ENCODE measurements at places on chromosomes 5 and 9. TPM values are rescaled to one million over a fixed set of nuclear protein-coding genes. Genes with fewer than 3 reads are reported as not detected.

SLC1A3 gene
- 64.7 TPM for total RNA-seq

DNA sequence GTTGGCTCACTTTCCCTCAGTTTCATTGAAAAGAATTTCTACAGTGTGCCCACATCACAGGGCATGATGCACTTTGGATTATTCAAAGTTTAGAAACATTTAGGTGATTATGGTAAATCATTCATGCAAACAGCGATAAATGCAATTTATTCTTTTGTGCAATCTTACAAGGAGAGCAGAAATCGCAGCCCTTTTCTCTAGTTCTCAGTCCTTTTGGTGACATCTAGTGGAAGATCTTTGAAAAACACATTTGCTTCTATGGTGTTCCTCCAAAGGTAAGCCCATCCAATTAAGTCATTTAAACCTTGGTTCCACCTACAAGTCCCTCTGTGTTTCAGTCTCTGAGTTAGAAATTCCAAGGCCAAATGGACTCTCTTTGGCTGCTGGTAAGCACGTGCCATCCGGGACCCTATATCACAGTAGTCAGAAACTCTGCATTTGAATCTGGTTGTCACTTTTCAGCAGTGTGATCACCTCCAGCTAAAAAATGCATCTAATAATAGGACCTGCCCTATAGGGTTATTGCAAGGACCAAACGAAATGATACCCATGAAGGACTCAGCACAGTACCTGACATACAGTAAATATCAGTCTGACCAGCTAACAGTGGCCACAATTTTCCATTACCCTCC, 66.4 kb downstream of the MACROH2A1 start:
- DNase-seq, result no peak

- no peak for DNase-seq
Observed at GRCh38 chr5:179755022-179755421, 22.4 kb downstream of the MAML1 start.

TAF11L12 gene
- total RNA-seq, result not detected

DNA sequence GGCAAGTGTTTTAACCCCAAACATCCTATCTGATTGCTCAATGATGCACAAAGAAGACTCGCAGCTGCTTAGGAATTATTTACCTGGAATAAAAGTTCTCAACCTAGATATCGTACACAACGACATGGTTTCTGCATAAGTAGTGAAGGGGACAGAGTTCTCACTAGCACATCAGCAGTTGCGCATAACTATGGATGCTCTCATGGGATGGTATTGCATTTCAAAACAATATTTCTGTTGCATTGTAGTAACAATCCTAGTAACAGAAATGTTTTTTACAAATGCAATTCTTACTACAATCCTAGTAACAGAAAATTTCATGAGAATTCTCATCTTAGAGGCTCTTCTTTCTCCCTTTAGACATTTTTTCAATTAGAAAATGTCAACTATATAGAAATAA, 94.5 kb upstream of the MINAR2 start:
- DNase-seq, result no peak

DNA sequence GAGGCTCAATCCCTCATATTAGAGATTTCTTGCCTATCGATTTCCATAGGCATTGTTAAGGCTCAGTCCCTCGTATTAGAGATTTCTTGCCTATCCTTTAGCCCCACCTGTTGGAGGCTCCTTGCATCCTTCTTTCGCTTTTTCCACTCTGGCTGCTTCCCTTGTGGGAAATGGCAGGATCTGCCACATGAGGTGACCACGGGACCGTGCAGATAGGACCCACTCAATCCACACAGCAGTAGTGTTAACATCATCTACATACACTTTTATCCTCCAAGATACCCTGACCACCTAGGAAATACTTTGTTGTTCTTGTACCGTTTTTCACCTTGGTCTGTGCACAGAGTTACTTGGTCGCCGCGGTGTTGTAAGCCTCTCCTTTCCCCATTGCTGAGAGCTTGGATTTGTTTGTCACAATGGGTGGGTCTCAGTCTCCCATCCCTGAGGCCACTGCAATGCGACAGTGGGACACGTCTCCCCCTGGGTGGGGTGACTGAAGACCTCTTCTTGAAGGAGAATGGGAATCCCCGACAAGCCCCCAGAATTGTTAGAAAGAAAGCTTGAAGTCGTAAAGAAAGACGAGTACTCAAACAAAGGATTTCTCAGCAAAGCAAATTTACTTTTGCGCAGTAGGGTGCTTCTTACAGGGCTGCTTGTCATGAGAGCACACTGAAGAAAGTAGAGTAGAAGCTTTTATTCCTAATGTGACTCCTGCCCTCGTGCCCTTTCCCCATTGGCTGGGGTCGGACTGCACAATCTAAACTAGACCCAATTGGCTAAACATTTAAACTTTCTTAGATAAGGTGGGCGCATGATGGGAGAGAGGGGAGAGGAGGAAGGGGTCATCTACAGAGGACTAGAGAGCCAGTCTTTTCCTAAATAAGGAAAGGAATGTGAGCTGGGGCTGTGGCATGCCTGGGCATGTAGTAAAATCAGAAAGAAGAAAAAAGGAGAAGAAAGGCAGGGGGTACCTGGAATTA, 19.8 kb downstream of the IFT74 start:
- DNase-seq, result no peak

All from heart left ventricle (tissue), 16 donors.